H4 (cell line): ENCODE measurements at places on chromosomes 13 and 19.

DNA sequence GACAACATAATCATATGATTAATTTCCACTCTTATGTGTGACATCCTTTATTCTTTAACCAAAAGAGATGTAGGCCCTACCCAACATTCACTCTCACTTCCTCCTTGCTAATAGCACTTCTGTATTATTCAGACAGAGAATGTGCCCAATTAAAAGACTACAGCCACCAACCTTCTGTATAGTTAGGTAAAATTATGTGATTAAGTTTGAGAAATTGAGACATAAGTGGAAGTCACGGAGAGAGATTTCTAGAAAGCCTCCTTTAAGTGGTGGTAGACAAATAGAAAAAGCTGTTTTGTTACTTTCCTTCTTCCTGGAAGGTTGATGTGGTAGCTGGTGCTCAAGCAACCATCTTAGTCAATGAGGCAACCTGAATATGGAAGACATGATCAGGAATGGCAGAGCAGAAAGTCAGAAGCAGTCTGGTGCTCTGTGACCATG is 14.8 kb downstream of the EPSTI1 start:
- no peak for DNase-seq

GRCh38 chr13:22201375-22201925 is 530.6 kb downstream of the FGF9 start:
- no peak for DNase-seq

- DNase-seq: no peak
These were observed 142.4 kb downstream of the URI1 start for GRCh38 chr19:30084390-30084819.

DNA sequence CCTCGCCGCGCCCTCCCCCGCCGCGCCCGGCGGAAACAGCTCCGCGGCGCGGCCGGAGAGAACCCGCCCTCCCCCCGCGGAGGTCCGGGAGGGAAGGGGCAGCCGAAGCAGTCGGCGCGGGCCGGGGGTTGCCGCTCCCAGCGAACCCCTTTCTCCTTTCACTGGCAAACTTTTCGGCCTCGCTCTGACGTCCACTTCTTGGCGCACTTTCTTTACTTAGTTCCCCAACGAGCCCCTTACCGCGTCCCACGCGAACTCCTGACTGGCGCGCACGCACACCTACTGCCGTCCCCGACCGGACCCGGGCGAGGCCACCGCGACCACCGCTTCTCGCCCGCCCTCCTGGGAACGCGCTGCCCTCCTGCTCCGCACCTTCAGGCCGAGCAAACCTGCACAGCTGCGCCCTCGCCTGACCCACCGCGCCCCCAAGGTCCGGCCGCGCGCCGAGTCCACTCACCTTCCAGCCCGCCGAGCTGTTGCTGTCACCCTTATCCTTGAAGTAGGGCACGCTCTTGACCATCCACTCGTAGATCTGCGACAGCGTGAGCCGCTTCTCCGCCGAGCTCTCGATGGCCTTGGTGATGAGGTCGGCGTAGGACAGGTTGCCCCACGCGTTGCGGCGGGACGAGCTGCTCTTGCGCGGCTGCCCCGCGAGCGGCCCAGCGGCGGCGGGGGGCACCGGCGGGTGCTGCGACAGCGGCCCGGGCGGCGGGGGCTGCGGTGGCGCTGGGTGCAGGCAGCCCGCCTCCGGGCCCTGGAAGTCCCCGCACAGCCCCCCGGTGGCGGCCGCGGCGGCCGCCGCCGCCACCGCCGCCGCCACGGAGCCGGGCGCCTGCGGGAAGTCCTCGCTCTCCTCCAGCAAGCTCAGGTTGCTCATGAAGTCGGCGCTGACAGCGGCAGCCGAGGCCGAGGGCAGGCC is 1.1 kb downstream of the FOXO1 start:
- DNase-seq: no peak

- no peak for DNase-seq
These were observed 125.0 kb upstream of the SOX1 start for GRCh38 chr13:111941845-111942447.

DNA sequence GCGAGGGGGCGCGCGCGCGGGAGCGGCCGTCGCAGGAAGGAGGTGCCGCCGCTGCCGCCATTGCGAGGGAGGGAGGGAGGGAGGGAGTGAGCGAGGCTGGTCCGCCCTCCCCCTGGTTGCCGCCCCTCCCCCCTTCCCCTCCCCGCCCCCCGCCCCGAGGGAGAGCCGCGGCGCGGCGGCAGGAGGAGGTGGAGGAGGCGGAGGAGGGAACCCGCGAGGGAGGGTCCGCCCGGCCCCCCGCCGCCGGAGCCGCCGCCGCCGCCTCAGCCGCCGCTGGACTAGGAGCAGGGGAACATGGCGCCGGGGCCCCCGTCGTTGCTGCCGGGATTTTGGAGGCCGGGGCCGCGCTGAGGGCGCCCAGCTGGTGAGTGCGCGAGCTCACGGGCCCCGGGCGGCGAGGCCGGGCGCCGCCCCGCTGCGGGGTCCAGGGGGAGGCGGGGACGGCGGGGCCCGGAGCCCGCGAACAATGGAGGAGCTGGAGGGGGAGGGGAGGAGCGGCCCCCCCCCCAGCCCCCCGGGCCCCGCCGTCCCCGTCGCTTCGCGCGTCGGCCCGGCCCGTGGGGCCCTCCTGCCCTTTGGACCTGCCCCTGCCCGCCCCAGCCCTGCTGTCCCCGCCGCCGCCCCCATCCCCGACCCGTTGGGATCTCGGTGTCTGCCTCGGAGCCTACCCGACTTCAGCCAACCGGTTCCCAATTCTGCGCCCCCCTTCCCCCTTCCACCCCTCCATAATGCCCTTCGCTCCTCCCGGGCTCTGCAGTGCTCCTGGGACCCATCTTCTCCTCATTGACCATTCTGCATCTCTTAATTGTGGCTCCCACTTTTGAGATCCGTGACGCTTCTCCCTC is at the start of gene ARHGAP35:
TSS of gene ARHGAP35 (plus strand) at position 152 of the 845 bp plus-strand sequence. CDS start 57,679 bp downstream, outside the sequence.
- no peak for DNase-seq
